ENCODE measurements at places on chromosomes 12 and 14.

DNA sequence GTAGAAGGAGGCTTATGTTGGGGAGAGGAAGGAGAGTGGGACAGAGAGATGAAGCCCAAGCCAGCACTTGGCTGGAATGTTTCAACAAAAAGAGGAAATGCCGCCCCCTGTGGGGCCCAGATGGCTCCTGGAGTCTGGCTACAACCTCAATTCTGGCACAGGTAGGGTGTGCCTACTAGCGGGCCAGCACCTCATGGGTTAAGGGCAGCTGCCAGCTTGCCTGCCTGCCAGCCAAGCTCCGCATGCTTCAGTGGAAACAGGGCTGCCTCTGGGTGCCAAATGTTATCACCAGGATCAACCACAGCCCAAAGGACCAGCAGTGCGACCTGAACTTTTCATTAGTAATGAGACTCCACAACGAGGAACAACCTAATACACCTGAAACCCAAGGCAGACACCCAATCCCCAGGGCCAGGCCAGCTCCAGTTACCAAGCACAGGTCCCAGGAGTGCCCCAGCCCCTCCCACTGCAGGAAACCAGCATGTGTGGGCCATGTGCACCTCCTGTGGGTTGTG is 11.3 kb downstream of the RAB15 start:
- DNase-seq: peak; percentile 81

DNA sequence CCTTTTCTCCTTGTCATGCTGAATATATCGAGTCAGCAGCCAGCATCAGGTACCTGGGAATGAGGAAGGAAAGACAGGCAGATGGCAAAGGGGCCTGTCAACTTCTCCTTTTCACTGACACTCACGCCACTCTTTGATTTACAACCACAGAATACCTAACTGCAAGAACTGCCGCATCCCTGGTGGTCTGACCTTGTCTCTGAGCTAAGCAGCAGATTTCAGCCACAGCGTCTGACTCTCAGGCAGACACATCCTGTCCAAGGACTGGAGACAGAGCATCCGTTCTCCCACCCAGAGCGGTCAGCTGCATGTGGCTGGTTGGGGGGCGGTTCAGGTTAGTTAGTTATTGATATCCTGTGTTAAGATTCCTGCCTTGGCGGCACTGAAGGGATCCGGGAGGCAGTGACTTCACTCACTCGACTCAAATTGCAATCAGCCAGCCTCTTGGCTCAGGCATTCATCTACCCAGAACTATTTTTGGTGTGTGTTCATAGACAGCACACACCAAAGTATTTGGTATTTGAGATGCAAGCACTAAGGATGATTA is 11.2 kb upstream of the MAP1LC3B2 start:
- no peak for DNase-seq

- peak; percentile 90 for DNase-seq
Measured at GRCh38 chr14:95915330-95915729, 38.7 kb downstream of the TUNAR start.

DNA sequence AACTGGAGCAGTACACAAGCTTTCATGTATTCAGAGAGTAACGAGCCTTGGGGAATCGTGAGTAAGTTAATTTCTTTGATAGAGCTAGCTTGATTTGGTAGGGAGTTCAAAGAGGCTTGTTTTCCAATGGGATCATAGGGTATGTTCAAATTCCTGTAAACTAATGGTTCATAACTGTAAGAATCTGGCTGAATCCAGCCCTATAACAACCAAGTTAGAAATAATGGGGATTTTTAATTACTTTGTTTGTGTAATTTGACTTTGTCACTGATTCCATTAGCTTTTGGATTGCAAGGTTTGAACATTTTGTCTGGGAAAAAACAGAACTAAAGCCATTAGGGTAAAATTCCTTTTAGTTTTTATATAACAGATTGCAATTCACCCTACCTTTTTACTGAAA is 94.0 kb downstream of the WNK1 start:
- DNase-seq: no peak

- peak; percentile 77 for DNase-seq
Measured at GRCh38 chr14:100237735-100238418, 1.1 kb upstream of the YY1 start.
